ENCODE measurements at places on chromosomes 4 and X.

DNA sequence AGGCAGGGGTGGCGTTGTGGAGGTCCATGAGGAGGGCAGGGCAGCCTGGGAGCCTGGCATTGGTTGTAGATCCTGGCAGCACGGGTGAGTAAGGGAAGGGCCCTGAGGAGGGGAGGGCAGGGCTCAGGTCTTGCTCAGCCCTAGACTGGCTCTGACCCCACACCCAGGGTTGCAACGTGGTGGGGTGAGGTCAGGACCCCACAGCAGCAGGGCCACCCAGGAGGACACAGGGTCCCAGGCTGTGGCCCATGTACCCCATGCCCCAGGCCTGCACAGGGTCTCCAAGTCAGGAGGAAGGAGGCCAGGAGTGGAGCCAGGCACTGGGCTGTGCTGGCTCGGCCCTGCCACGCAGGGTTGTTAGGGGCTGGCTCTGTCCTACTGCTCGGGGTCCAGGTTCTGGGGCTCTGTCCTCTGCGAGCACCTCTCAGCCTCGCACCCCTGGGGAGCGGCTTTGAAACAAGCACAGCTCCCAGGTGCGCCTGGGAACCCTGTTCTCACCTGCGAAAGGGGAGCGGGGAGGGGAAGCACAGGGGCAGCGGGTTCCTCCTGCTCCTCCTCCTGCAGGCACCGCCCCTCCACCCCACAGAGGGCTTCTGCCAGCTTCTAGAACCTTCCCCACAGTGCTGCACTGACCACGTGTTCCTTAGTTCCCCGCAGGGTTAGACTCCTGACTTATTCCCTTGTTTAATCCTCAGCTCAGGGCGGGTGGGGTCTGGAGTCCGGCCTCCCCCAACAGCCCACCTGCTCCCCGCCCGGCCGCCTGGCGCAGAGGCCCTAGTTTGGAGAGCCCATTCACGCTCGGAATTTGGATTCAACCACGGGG lies 20.4 kb downstream of the MSANTD1 start:
- no peak for DNase-seq

DNA sequence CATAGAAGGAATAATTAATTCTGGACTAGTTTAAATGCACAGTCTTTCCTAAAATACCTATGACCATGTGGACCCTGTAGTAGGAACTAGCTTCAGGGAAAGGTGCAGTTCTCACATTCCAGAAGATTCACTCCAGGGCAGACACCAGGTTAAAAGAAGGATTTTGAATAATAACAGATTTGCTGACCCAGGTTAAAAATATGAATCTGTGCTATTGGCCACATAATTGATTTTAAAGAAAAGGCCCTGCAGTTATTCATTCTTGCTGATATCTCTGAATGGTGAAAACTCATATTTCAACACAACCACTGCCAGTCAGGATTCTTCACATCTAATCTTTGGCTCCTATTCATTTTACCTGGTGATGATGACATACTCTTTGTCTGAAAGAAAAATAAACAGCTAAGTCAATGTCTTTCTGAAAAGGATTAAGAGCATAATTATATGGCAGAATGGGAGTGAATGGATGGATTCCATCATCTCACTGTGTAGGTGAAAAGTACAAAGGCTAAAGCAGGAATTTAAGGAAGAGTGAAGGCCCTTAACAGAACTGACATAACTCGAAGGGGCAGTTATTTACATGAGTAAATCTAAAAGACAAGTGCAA lies 432.8 kb downstream of the PDGFC start:
- DNase-seq, result no peak

GRCh38 chr4:5615496-5616075 lies 92.8 kb downstream of the EVC2 start:
- no peak for DNase-seq

GRCh38 chr4:55866290-55866907 lies 13.0 kb downstream of the EXOC1 start:
- no peak for DNase-seq

GRCh38 chr4:182642831-182643230 lies 274.4 kb downstream of the DCTD start:
- DNase-seq, result no peak

GRCh38 chr4:11250510-11250909 lies 178.2 kb downstream of the HS3ST1 start:
- no peak for DNase-seq

DNA sequence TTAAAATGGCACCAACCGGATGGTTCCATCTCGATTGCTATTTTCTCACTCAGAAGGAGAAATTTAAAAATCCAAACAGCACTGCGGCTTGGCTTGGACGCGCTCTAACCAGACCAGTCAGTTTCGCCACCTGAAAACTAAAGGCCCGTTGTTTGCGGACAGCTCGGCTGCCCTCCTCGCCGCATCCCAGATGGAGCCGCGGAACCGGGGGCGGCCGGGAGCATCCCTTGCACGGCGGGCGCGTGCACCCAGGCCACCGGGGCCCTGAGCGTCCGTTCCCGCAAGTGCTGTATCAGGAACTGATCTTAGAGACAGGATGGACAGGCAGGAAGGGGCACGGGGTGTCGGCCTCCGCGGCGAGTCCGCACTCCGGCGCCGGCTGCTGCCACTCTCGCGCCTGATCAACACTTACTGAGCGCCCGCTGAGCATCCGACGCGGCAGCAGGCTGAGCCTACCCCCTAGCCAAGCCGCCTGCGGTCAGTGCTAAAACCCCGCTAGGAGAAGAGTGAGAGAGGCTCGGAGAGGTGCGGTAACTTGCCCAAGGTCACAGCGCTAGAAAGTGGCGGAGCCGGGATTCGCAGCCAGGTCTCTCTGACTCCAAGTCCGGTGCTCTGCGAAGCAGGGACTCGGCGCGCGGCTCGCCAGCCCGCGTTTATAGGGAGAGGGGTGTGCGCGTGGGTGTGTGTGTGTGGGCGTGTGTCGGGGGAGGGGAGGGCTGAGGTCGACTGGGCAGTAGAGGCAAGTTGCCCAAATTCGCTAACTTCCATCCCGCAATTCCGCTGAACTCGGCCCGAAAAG lies at the start of gene CITED1:
TSS of gene CITED1 (minus strand) at position 629 of the 799 bp plus-strand sequence. CDS start 3,045 bp downstream, outside the sequence.
- DNase-seq, result peak; percentile 42

DNA sequence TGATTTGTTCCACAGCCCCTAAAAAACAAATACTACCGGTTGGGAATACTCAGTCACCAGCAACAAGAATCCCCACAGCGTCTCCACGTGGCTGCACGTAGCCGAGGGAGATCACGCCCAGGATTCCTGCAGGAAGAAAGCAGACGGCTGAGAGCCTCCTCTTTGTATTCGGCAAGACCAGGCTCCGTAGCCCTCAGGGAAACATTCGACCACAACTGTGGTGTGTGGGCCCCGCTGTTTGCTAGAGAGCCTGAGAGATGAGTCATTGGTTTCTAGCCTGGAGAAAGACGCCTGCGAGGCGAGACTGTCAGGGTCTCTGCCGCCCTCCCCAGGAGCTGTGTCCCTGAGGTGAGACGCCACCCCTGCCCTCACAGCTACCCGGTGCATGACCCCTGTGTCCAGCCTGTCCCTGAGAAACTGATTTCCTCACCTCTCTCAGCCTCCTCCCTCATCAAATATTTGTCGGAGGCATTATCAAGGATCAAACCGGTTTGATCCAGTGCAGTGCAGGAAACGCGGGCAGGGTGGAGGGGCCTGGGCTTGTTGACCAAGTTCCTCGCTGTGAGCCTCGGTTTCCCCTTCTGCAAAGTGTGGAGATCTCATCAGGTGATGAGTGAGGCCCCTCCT lies 4.7 kb upstream of the S100P start:
- peak; percentile 86 for DNase-seq

- DNase-seq, result no peak
Measured at GRCh38 chrX:131239057-131239456, 50.0 kb downstream of the IGSF1 start.

GRCh38 chr4:52421811-52422213 lies 237.3 kb downstream of the USP46 start:
- DNase-seq, result no peak

- no peak for DNase-seq
Measured at GRCh38 chrX:10906866-10907265, 204.3 kb upstream of the HCCS start.

DNA sequence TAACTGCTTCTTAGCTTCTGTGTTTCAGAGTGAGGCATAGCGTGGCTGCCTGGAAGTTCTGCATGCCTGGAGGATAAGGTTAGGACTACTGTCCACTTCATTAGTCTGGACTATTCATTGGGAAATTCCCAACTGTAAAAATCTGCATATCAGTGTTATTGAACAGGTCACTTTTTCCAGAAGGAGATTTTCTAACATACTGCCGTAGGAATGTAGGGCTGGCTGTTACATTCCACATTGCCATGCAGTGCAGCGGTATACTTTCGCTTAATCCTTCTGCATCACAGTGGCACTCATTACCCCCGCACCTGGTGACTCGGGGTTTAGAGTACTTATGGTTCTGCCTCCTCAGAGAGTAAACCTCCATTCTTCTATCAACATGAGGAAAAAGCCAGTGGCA lies 104.6 kb downstream of the NPFFR2 start:
- DNase-seq, result no peak

DNA sequence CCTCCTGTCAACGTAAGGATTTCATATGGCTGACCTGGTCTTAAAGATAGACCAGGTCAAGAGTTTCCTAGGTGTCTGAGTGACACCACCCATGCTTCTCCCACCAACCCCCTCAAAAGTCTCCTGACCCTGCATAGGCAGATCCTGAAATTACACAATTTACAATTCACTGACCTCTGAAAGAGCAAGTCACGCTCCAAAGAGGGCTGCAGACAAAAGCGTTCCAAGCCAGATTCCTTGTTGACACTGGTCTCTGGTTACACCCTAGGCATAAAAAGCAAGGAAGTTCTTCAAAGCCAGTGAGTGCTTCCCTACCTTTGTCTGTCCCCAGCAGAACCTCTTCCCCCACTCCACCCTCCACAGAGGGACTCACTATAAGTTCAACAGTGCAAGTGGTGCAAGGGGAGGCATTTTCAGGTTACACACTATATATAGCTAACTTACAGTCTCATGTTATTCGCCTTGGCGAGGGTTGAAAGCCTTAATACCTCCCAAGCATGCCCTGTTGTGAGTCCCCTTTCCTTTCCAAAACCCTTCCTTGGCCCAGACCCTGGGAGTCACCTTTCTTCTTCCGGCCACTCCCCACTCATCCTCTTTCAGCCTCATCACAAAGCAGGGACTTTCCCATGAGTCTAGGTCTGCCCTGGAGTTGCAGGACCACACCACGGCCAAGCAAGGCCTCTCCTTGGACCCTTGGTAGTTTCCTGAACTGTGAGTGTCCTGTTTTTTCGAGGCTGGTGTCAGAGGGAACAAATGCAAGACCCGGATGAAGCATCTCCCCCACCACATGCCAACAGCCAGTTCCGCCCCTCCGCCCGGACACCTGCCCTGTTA lies 58.0 kb upstream of the KLF3 start:
- no peak for DNase-seq
